Astrocyte (in vitro differentiated cells and primary cell): ENCODE measurements at places on chromosomes 11 and 22.

DNA sequence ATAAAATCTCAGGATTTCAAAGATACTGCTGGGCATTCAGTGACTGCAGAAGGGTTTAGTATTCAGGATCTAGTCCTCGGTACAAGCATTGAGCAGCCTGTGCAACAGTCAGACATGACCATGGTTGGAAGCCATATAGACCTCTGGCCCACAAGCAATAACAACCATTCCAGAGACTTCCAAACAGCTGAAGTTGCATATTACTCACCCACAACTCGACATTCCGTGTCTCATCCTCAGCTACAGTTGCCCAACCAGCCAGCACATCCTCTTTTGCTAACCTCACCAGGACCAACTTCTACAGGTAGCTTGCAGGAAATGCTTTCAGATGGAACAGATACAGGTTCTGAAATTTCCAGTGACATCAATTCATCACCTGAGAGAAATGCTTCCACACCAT, 156.8 kb downstream of the C11orf91 start:
- DNase-seq = no peak

- DNase-seq = no peak
These were observed 559 bp downstream of the MRTFA start for GRCh38 chr22:40635940-40636379.

DNA sequence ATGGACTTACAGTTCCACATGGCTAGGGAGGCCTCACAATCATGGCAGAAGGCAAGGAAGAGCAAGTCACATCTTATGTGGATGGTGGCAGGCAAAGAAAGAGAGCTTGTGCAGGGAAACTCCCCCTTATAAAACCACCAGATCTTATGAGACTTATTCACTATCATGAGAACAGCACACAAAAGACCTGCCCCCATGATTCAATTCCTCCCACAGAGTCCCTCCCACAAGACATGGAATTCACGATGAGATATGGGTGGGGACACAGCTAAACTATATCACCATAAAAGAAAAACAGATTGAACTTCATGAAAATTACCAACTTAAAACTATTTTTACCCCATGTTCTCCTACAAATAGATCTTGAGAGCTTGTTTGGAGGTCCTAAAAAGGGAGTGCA, 19.6 kb downstream of the ENTHD1 start:
- DNase-seq = no peak

- DNase-seq = no peak
These were observed 205.1 kb upstream of the PITPNB start for GRCh38 chr22:28123989-28124766.
